Progenitor cell of endocrine pancreas (in vitro differentiated cells): ENCODE measurements at places on chromosomes 3 and 15.
A peak's percentile ranks its signal among the peaks of the same experiment; 100 is the strongest.

DNA sequence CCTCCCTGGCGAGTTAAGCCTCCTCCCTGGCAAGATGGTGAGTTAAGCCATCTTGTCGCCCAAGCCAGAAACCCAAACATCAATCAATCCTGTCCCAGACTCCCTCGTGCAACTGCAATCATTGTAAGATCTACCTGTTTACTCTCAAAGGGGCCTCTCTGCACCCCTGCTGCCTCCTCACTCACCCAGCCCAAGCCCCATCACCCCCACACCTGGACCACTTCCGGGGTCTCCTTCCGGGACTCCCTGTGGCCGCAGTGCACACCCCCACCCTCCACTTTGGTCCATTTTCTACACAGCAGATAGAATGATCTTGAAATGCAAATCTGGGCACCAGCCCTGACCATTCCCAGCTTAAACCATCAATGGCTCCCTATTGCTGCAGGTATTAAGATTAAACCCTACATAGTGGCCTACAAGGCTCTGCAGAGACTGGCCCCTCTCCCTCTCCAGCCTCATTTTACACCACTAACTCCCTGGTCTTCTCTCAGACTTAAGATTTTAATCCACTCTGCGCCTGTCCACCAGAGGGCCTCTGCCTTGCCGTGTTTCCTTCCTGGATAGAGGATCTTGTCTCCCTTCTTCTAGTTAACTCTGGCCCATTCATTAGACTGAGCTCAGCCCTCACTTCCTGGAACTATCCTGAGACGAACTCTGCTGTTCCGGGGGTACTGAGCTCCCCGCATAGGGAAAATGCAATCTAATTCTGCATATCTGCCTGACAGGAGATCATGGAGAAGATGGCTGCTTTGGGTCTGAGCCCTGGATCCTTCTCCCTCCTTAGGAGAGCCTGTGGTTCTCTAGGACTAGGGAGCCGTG, 41.9 kb upstream of the SLC6A1 start:
- DNase-seq = no peak

DNA sequence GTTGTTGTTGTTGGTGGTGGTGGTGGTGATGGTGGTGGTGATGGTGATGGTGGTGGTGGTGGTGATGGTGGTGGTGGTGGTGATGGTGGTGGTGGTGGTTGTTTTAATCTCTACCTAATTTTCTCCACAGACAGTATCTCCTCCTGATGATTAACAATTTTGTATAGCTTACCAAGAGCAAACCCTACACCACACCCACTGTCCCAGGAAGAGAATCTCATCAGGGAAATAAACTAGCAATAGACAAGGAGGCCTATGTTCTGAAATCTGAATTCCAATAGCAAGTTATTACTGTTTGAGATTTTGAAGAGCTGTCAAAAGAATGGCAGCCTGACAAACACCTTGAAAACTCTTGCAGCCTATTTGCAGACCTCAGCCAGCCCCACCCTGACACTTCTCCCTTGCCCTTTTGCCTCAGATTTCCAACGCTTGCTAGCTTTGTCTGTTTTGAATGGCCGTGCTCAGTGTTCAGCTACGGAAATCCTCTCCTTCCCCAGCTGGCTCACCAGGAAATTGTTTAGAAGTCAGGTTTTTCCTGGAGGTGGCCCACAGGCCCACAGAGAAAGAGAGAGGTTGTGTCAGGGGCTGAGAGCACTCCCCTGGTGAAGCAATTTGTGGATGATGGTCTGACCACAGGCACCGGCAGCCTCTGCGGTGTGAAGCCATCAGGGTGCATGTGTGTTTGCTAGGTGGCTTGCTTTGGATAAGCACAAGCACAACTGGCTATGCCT, 101.6 kb downstream of the MAGI1 start:
- no peak for DNase-seq

GRCh38 chr3:146577662-146578061, 27.5 kb downstream of the PLSCR5 start:
- no peak for DNase-seq

GRCh38 chr3:173221010-173221409, 80.0 kb upstream of the SPATA16 start:
- no peak for DNase-seq

- DNase-seq = no peak
Measured at GRCh38 chr3:145017959-145018358, 1046.3 kb downstream of the DIPK2A start.

DNA sequence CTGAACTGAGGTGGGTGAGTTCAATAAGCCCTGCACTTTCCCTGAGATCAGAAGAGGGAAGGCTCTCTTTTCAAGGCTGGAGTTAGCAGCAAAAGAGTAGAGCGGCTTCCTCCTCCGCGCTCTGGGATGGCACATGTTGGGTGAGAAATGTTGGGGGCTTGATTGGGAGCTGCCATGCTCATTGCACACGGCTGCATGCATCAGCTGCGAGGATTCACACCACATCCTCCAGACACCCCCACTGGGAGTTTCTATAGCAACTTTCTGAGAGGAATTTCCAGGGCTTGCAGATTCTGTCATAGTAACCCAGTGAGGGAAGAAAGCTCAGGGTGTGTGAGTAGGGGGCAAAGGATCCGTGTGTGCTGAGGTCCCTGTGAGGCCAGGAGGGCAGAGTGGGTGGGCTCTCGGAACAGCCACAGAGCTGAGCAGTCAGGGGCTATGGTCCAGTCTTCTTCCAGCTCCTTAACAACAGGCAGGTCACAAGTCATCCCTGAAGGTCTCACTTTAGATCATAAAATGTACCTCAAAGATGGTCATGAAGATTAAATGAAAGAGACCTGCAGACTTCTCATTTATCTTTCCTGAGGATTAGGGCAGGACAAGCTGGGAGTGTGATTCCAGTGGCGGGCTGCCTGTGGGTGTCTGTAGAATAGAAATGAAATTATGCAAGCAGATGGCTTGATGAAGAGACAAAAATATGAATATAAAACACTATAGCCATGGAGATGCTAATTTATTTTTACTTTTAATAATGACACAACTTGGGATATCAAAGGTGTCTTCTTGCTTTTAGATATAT, 75.7 kb upstream of the CHRNA7 start:
- DNase-seq = no peak

DNA sequence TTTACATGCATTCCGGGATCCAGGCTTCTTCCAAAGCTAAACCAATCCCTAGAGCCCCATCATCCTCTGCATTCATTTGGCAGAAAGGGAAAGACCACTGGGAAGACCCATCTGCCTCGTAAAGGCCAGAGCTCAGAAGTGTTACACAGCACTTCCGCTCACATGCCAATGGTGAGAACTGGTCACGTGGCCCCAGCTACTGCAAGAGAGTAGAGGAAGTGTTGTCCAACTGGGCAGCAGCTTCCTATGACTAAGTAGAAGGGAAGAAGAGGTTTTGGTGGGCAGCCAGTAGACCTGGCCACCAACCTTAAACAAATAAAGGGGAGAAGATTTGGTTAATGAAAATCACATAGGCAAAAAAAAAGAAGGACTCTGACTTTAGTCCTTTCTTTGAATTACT, 74.4 kb upstream of the PPP2R3A start:
- no peak for DNase-seq

DNA sequence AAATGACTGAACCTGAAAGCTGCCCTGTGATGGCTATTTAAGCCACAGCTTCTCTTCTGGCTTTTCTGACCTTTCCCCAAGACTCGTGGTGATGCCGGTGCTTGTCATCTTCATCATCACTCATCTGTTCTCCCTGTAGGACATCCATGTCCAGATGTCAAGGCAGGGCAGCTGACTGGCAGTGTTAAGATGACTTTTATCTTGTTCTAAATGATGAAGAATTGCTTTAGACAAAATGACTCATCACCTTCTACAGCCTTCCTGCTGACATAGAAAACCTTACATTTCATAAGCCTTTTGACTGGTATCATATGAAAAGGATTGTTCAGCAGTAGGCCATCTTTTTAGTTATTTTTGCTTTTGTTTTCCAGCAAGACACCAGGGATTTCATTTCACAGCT, 67.0 kb upstream of the GPR149 start:
- no peak for DNase-seq

- no peak for DNase-seq
Measured at GRCh38 chr15:44101944-44102343, 93.1 kb downstream of the FRMD5 start.

- DNase-seq = no peak
Measured at GRCh38 chr3:191246630-191247029, 47.6 kb downstream of the OSTN start.

DNA sequence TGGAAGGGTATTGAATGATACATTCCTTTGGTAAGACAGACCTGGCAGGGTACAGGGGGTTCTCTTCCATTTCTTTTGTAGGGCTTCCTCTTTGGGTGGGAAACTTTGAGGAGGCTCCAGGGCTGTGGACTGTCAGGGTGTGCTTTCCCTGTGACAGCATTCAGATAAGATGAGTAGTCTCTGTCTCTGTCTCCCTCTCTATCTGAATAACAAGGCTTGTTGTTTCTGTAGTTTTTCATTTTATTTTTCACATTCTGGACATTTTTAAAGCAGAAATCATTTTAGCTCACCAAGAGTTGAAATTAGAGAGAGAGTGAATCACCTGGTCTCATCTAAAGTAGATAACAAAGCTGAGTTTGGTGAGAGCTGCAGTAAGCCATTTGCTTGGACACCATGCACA, 100.8 kb upstream of the TPM1 start:
- DNase-seq = no peak

DNA sequence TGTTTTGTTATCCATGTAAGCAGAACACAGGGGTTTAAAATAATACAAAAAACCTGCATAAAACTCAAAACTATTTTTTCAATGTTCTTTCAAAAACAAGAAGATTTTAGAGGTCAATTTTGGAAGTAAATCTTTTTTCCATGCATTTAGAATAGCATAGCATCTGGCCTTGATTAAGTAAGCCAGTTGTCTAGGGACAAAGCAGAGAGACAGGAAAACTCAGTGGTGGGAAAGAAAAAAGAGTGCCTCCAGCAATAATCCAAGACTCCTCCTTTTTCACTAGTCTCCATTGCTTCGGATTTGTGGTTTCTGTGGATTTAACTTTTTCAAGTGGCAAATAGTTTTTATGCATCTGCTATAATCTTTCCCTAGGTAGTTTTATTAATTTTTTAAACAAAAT, 88.9 kb downstream of the SUCNR1 start:
- DNase-seq = no peak

DNA sequence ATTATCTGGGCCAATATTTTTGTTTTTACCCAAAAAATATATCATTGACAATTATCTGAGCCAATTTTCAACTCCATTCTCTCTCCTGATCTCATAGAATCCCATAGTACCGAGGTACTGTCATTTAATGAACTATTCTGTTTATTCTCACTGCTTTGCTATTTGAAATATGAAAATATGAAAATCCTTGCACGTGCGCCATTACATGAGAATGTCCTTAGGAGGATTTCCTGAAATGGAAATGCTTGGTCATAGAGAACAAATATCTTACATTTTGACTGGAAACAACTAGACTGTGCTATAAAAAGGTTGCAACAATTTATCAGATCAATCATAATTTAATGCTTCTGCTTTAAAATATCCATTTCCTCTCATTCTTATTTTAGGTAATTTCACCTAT, 18.3 kb downstream of the FRMD4B start:
- DNase-seq = no peak

DNA sequence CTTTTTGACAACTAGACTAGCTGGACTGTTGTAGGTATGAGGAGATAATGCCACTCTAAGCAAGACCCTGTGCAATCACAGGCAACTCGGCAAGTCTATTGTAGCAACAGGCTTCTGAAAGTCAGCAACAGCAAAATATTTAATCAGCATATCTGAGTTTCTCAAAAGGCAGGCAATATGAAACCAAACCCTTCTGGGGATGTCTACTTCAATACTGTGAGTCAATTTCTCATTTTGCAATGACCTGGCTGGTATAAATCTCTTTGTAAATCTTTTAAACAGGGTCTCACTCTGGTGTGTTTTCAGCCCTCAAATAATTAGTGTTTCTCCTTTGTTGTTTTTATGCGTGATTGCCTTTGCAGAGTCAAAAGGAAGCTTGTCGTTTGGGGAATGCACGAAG, 1044.5 kb downstream of the NTRK3 start:
- no peak for DNase-seq

- no peak for DNase-seq
Measured at GRCh38 chr15:23064156-23064555, 24.8 kb upstream of the TUBGCP5 start.

DNA sequence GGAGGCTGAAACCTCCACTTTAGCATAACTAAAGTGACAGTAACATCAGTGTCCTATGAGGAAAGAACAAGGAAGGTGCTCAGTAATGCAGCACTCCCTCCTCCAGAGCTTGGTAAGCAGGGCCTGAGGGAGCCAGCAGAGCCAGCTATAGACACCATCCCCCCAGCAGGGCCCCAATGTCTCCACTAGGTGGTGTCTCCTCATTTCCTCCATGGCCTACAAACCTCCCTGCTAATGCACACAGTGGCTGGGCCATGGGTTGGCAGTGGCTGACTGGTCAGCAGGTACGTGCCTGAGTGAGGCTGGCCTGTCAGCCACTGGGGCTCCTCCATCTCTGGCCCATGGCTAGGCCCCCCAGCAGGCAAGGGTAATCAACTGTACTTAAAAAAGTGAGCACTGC, 13.6 kb downstream of the MRPS25 start:
- peak; percentile 21 for DNase-seq

- no peak for DNase-seq
Measured at GRCh38 chr3:13159890-13160289, 86.7 kb upstream of the IQSEC1 start.

- DNase-seq = no peak
Measured at GRCh38 chr3:51401735-51402134, 10.7 kb downstream of the RBM15B start.

DNA sequence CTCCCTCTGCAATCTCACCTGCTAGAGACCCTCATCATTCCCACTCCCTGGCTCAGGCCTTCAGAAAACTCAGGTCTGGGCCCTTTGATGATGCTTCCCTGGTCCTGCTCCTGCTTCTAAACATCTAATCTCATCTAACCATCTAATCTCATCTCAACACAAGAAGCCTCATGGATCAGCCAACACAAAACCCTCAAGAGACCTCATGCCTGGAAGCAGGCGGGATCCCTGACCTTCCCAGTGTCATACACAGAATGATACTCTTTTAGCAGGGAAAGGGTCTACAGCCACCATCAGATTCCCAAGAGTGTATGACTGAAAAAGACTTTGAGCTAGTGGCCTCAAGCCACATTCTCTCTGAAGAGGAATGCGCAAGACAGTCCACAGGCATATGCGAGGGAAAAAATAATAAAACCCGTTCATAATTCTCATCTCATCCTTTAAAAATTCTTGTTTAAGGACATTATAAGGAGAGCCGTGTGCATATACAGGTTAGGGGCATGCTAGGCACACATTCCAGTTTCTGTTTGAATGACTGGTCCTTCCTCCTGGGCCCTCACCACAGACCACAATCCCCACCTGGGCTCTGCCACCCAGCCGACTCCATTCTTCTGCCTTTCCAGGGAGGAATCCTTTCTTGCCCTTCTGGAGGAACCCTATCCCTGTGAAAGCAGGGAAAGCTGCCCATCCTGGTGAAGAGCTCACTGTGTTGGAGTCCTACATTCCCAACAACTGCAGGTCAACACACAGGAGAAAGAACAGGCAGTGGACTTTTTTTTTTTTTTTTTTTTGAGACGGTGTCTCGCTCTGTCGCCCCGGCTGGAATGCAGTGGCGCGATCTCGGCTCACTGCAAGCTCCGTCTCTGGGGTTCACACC, 2.2 kb downstream of the ZXDC start:
- no peak for DNase-seq

GRCh38 chr3:195893044-195893395, 15.3 kb downstream of the TNK2 start:
- DNase-seq = no peak

GRCh38 chr15:100078511-100079220, 263.1 kb downstream of the ADAMTS17 start:
- DNase-seq = no peak
